ENCODE measurements at places on chromosomes 6 and 20. TPM values are rescaled to one million over a fixed set of nuclear protein-coding genes. Genes with fewer than 3 reads are reported as not detected.

The HLA-DQB1 gene
- 13.6 TPM for total RNA-seq

The TCF15 gene
- not detected for total RNA-seq

The GSTA2 gene
- total RNA-seq = not detected

The SAMD10 gene
- 9.3 TPM for total RNA-seq

The ADAM33 gene
- not detected for total RNA-seq
